Right cardiac atrium (tissue), 5 donors: ENCODE measurements at places on chromosomes 2 and 18.

DNA sequence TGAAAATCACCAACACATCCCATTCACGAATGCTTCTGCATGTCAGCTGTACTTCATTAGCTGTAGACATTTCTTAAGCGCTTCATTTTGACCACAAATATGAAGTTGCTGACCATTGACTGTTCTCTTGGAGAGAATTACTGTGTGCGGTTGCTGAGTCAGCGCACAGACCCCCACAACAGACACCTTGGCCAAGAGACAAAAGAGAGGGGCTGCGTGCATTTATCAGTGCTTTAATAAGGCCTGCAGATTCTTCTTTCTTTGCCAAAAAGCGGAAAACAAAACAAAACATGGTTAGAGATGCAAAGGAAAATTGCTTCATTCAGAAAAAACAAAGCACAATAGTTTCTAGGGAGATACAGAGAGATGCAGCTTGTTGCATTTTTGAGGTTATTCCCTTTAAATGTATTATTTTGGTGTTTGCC lies 174.7 kb downstream of the ACKR3 start:
- no peak for DNase-seq

DNA sequence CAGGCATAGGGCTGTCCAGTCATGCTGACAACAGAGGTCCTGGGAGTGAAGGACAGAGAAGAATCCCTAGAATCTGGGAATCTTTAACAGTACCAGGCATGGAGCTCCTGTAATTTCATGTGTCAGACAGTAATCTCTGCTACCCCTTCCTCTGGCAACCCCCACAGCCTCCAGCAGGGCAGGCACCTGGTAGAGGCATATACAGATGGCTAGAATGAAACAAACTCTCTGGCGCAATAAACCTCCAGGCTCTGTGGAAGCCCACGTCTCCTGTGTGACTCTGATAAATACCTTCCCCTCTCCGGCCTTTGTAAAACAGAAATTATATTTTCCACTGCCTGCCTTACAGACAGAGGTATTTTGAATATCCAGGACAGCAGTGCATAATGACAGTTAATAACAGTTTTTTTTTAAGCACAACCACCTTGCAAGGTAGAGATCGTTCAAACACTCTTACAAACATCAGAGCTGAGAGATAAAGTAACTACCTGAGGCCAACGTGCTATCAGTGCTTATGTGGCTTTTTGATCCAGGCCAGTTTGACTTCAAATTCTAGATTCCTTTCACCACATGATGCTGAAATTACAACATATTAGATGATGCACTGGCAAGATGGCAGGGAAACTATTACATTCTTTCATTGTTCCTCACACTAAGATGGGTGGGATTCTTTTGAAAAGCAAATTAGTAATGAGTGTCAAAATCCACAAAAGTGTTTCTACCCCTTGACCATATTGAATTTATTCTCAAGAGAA lies 47.7 kb upstream of the TMEM247 start:
- DNase-seq = no peak

DNA sequence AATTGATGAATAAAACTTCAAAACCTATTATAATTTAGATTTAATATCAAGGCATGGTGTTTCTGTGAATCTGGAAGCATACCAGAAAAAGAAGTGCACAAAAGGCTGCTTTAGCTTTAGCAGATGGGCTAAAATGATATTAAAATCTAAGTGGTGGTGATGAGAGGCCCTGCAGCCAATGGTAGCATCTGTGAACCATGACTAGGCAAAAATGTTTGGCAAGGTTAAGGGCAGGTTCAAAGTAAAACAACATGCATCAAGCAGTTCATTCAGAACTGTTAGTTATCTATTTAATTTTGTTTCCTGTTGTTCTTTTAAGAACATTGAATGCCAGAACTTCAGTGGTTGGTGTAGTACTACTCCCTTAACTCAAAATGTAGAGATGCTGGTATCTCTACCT lies 1736.9 kb upstream of the CELF4 start:
- DNase-seq = no peak

DNA sequence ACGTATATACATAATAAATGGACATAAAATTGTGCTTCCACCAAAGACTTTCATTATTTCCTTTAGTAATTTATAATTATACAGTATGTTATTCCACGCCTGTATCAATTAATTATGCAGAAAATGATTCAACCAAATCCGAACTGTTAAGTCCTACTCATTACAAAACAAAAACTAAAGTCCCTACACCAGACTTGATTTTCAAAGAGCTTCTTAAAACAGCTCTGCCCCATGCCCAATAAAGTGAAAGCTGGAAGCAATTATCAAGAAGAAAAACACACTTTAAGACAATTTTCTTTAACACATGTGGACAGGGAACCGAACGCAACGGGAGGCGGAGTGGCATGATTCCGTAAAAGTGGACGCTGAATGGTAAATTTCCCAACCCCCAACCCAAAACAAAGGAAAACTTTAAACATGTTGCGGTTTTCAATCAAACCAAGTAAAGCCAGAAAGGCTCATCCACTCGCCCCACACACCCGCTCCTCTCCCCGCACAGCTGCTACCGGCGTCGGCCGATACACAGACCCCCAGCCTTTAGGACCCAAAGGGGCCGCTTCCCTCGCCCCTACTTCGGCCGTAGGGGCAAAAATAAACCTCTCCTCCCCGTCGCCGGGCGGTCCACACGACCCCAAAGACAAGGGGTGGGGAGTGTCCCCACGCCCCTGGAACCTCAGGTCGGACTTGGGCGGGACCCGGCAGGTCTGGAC lies 705 bp downstream of the YES1 start:
- DNase-seq = no peak

DNA sequence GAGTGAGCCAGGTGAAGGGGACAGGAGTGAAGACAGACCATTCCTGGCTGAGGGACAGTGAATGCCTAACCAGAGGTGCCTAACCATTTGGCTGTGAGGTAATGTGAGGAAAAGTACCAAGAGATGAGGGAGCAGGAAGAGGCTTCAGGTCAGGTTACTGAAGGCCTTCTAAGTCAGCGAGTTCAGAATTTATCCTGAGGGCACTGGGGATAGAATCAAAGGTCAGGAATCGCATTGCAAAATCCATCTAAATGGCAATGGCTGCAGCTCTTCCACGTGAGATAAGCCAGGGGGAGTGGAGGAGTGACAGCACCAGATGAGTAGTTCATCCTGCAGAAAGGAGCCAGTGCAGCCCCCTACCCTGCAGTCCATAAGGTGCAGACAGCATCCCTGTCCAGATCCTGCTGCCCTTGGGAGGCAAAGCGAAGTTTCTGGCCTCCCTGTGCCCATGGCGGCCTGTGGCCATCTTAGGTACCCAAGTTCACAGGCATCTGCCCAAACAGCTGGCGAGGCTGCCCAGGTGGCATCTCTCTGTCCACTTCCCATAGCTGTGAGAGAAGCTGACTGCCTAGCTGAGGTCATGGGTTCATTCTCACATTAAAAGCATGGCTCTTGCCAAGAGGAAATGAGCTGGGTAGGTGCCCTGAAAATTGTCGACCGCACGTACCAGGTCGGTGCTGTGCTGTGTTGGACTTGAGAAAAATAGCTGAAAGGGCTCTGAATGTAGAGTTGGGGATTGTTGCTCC lies 49.5 kb downstream of the CYP27C1 start:
- DNase-seq = no peak
